ENCODE measurements at places on chromosomes 4 and X. TPM values are rescaled to one million over a fixed set of nuclear protein-coding genes. Genes with fewer than 3 reads are reported as not detected.

- DNase-seq = peak; percentile 2
These were observed 27.5 kb downstream of the PCYT1B start for GRCh38 chrX:24619647-24620046.

GYPE gene
- 0.70 TPM for polyA plus RNA-seq

MAGEE1 gene
- polyA plus RNA-seq = 2.3 TPM

GAGE10 gene
- polyA plus RNA-seq = not detected

CXCL11 gene
- 0.30 TPM for polyA plus RNA-seq
